ENCODE measurements at places on chromosomes 3 and 15.

- no peak for DNase-seq
Observed at GRCh38 chr15:40618906-40619305, 24.9 kb downstream of the KNL1 start.

- no peak for DNase-seq
Observed at GRCh38 chr3:12423918-12424630, 60.2 kb upstream of the TSEN2 start.

DNA sequence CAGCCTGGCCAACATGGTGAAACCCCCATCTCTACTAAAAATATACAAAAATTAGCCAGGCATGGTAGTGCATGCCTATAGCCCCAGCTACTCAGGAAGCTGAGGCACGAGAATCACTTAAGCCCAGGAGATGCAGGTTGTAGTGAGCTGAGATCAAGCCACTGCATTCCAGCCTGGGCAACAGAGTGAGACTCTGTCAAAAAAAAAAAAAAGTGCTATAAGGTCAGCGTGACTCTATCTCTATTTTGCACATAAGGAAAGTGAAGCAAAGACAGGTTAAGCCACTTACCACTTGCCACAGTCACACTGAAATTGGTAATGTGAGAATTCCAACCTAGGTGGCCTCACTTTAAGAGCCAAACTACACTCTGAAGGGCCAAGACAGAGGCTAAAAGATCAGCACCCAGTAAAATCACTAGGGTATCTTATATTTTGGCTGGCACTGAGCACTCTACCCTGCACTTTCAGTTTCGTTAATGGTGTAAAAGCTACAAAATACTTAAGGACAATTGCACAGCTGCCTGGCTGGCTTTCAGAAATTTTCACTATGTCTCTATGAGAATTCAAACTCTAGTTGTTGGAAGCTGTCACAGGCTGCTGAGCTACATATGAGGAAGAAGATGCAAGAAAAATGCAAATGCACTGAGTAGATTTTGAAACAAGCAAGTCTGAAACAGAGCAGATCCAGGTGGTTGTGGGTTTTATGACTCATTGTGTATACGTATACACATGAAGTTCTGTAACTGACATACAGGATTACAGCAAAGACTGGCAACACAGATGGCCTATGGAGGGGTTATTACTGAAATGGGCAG is 32.7 kb downstream of the TRANK1 start:
- DNase-seq: peak; percentile 62

- DNase-seq: peak; percentile 88
Observed at GRCh38 chr3:120450600-120451271, at the start of gene FSTL1. FSTL1 (minus strand) TSS chr3:120450992; CDS start chr3:120450746, 246 bp downstream.

DNA sequence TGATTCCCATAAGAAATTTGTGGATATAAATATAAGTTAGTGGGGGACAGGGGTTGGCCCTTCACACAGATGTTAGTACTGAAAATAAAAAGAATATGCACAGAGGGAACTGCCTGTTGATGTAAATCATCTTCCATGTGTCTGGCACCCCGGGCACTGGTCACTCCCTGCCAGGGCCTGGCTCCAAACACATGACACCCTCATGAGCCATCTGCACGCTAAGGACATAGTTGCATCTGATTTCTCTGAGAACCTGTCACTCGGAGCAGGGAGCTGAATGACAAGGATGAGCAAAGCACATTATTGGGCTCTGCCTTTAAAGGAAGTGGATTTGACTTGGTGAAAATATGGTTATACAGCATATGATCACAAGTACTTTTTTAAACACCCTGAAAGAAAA is 66.2 kb upstream of the TSC22D2 start:
- DNase-seq: no peak

- peak; percentile 8 for DNase-seq
Observed at GRCh38 chr3:152176241-152176640, 92.5 kb upstream of the MBNL1 start.

DNA sequence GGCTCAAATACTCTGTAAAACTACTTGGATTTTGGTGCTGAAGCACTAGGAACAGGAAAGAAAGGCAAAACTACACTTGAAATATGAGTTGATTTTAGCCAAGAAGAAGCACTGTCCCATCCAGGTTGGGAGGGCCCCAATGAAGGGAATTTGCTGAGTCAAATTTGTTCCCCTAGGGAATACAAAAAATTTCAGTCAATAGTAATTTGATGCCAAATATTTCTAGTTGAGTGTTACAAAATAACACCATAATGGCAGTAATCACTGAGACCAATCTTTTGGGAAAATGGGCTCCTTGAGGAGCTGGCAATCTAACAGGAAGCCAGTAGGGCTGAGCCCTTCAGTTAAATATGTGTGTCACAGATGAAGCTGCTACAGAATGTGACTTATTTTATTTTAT is 896.9 kb downstream of the DIPK2A start:
- DNase-seq: no peak

GRCh38 chr3:31508452-31509146 is 24.1 kb upstream of the STT3B start:
- DNase-seq: no peak

- peak; percentile 7 for DNase-seq
Observed at GRCh38 chr3:78048698-78049097, 1008.8 kb downstream of the ROBO2 start.

DNA sequence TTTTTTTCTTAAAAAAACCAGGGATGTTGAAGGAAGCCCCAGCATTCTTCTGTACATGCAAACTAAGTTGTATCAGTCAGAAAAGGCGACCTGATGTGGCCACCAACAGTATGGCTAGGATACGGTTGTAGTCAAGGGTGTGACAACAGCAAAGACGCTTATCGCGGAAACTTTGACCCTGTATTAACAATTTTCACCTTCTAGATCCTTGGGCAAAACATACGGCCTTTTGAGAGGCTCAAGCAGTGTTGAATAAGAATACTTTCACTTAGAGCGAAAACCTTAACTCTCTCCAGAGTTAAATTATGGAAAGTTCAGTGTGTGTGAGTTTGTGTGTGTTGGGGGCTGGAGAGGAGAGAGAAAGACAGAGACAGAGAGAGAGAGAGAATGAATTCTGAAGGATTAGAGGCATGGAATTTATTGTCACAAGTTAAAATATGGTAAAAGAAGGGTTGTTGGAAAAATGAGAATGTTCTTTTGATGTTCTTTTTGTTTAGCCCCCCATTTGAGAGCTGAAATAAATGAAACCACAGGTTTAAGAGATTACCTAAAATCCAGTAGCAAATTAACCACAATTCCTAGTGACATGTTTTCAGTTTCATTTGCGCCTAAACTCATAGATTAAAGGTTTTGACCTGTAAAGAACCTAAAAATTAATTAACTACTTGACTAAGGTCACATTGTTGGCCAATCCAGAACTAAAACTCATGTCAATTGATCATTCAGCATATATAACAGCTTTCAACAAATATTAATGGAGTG is 9.2 kb downstream of the ALCAM start:
- DNase-seq: no peak

- DNase-seq: peak; percentile 92
Observed at GRCh38 chr15:32730677-32731654, 13.2 kb downstream of the GREM1 start.

- DNase-seq: no peak
Observed at GRCh38 chr15:69289342-69290146, 9.2 kb upstream of the PAQR5 start.

- no peak for DNase-seq
Observed at GRCh38 chr3:132530624-132531023, 66.4 kb upstream of the ACKR4 start.

DNA sequence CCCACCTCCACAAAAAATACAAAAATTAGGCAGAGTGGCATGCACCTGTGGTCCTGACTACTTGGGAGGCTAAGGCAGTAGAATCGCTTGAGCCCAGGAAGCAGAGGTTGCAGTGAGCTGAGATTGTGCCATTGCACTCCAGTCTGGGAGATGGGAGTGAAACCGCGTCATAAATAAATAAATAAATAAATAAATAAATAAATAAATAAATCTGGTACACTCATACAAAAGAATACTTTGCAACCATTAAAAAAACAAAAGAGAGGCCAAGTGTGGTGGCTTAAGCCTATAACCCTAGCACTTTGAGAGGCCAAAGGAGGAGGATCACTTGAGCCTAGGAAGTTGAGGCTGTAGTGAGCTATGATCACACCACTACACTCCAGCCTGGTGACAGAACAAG is 28.0 kb downstream of the MESP1 start:
- no peak for DNase-seq

GRCh38 chr3:179175358-179175757 is 27.2 kb downstream of the PIK3CA start:
- no peak for DNase-seq

DNA sequence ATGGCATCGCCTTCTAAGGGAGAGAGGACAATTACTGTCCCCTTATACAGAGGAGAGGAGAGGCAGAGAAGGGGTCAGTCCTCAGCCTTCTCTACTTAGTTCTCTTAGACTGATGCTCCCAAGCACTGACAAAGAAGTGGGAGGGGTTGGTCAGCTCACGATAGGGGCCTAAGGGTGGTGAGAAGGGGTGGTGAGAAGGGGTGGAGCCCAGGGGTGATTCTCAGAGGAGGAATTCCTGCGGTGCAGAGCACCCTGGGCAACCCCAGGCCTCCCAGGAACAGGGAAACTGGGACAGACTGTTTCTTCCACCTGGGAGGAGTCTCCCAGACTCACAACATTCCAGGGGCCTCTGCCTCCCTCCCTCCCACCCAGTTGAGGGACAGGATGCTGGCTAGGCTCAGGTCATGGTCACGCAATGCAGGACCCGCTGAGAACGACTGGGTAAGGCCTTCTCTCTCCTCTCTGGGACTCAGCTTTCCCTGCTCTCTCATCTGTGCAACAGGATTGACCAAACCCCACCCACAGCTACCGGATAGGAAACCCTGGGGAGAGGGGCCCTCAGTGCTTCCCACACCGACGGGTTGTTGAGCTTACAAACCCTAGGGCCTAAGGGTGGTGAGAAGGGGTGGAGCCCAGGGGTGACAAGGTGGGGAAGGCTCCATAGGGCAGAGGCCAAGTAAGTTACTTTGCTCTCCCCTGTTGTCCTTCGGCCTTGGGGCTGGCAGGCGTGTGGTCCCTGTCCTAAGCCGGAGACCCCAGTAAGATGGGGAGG is 1.5 kb downstream of the TPRA1 start:
- peak; percentile 48 for DNase-seq

DNA sequence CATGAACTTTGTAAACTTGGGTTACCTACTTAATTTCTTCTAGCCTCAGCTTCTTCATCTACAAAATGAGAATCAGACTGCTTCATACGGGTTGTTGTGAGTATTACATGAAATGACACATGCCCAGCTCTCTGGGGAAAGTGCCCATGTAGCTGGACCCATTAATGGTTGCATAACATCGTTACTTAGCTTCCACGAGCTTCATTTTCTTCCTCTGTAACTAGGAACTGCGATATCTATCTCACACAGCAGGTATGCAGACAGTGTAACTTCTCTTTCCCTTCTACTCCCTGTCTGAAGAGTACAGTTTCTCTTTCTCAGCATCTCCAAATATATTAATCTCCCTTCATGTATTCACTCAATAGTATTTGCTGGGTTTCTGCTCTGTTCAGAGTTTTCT is 37.9 kb upstream of the DLG1 start:
- DNase-seq: no peak

DNA sequence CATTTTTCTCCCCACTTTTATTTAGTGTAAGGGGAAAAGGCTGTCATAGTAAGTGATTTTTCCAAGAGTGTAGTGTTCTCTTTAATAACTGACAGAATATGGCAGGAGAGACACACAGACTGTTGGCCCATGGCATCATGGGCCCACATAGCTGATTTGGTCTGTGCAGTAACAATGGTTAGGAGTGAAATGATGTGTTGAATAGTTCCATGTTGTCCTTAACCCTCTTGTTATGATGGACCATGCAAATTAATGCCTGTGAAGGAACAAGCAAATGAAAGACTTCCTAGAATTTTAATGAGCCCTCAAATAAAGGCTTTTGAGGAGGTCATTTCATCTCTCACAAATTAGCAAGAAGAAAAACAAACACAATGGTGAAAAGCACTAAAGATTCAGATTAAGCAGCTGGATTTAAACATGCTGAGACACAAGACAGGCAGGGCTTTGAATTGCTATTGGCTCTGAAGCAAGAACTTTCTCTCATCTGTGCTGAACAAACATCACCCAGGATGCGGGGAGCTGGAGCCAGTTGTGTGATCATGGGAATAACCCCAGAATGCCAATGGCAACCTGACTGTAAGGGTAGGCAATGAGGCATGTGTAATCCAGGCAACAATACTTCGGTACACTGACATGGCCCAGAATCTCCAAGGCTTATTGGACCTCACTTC is 136.7 kb upstream of the VEPH1 start:
- DNase-seq: no peak

GRCh38 chr15:96332637-96333121 is 2.2 kb downstream of the NR2F2 start:
- no peak for DNase-seq

DNA sequence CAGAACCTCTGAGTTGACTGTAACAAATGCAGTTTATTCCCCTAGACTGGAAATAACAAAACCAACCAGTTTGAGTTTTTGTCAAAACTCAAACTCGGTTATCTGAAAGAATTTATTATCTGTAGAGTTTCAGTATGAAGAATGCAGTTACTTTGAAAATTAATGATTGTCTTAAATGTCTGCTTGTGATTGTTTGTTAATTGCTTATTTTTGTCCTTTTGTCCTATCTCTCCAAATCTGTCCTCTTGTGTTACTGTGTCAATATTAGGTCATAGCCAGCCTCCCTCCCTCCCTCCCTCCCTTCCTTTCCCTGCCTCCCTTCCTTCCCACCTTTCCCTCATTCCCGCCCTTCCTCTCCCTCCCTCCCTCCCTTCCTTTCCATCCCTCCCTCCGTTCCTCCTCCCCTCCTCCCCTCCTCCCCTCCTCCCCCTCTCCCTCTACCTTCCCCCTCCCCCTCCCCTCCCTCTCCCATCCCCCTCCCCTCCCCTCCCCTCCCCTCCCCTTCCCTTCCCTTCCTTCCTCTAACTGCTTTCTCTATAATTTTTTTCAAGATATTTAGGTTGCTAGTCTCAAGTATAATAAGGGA is 153.5 kb downstream of the FNDC3B start:
- no peak for DNase-seq

GRCh38 chr3:150610785-150611184 is 7.7 kb downstream of the SELENOT start:
- DNase-seq: no peak

GRCh38 chr15:78263351-78263781 is 996 bp upstream of the DNAJA4 start:
- DNase-seq: no peak

GRCh38 chr15:71189718-71190117 is 74.4 kb downstream of the THSD4 start:
- no peak for DNase-seq

- no peak for DNase-seq
Observed at GRCh38 chr15:40090774-40091455, 17.8 kb downstream of the BMF start.
